ENCODE measurements at places on chromosomes 7 and 10. TPM values are rescaled to one million over a fixed set of nuclear protein-coding genes. Genes with fewer than 3 reads are reported as not detected.

The CYP2C18 gene
- total RNA-seq: 0.68 TPM

The TCAF2 gene
- total RNA-seq: 73.2 TPM

The OPN4 gene
- total RNA-seq: not detected

The ASIC3 gene
- total RNA-seq: 19.7 TPM

The TDRD1 gene
- 0.31 TPM for total RNA-seq

The ZNF853 gene
- total RNA-seq: 1.7 TPM

The OR2A1 gene
- total RNA-seq: not detected

The TMEM270 gene
- not detected for total RNA-seq

The GPR37 gene
- not detected for total RNA-seq

The NUTM2E gene
- not detected for total RNA-seq

The EGR2 gene
- 54.5 TPM for total RNA-seq

The OPN1SW gene
- total RNA-seq: not detected

The CYP2W1 gene
- not detected for total RNA-seq

The ALOX5 gene
- total RNA-seq: 0.68 TPM

The C10orf105 gene
- 0.45 TPM for total RNA-seq

The MCM10 gene
- 64.6 TPM for total RNA-seq

The FAM241B gene
- total RNA-seq: 9.0 TPM

The ZNF3 gene
- 16.2 TPM for total RNA-seq

The RBP4 gene
- not detected for total RNA-seq

The UBTD1 gene
- 3.5 TPM for total RNA-seq

The ASB4 gene
- total RNA-seq: not detected

The CDHR3 gene
- 0.45 TPM for total RNA-seq

The OR2A12 gene
- total RNA-seq: not detected

The TEX36 gene
- not detected for total RNA-seq

The GPR26 gene
- total RNA-seq: not detected

The ZNF804B gene
- total RNA-seq: not detected

The HOGA1 gene
- not detected for total RNA-seq

The LRMDA gene
- total RNA-seq: not detected

The GOLGA7B gene
- 0.41 TPM for total RNA-seq

The CHST3 gene
- total RNA-seq: 0.88 TPM

The AQP1 gene
- not detected for total RNA-seq

The BMI1 gene
- total RNA-seq: 48.7 TPM

The C10orf143 gene
- total RNA-seq: 0.43 TPM

The STEAP4 gene
- not detected for total RNA-seq

The BTBD16 gene
- not detected for total RNA-seq
